ENCODE measurements at places on chromosomes 2 and 18. TPM values are rescaled to one million over a fixed set of nuclear protein-coding genes. Genes with fewer than 3 reads are reported as not detected.

Gene NTSR2
- total RNA-seq: not detected

Gene SEPTIN10
- 51.7 TPM for total RNA-seq

Gene MREG
- total RNA-seq: 1.6 TPM

Gene ABCB11
- 0.12 TPM for total RNA-seq

Gene REG3A
- total RNA-seq: 0.30 TPM

Gene FBXO41
- 5.8 TPM for total RNA-seq

Gene TSPYL6
- total RNA-seq: not detected

Gene TLX2
- not detected for total RNA-seq

Gene CDK5R2
- 0.06 TPM for total RNA-seq

Gene ZNF397
- 21.5 TPM for total RNA-seq

Gene IL37
- not detected for total RNA-seq

Gene SLC30A3
- total RNA-seq: 75.1 TPM

Gene RHOB
- total RNA-seq: 92.1 TPM

Gene ASB18
- not detected for total RNA-seq

Gene CFAP65
- 0.07 TPM for total RNA-seq

Gene RAB6C
- not detected for total RNA-seq

Gene CRYGD
- not detected for total RNA-seq

Gene NBEAL1
- total RNA-seq: 16.0 TPM

Gene FBXO48
- total RNA-seq: 0.46 TPM

Gene PROC
- total RNA-seq: not detected

Gene NYAP2
- not detected for total RNA-seq

Gene CHRNG
- not detected for total RNA-seq

Gene FAM124B
- 0.30 TPM for total RNA-seq

Gene GBX2
- total RNA-seq: not detected

Gene CRYBA2
- total RNA-seq: not detected

Gene PAIP2B
- 15.1 TPM for total RNA-seq

Gene CABYR
- 0.99 TPM for total RNA-seq

Gene ANKRD36
- 72.7 TPM for total RNA-seq

Gene CRYGC
- total RNA-seq: not detected

Gene ERFE
- 1.5 TPM for total RNA-seq

Gene C2orf80
- not detected for total RNA-seq

Gene IL1F10
- total RNA-seq: not detected

Gene SNORC
- total RNA-seq: 3.8 TPM

Gene C1QL2
- total RNA-seq: 0.30 TPM

Gene GATA6
- total RNA-seq: 182 TPM

Gene ANKRD62
- total RNA-seq: not detected

Gene BUB1
- 64.2 TPM for total RNA-seq

Gene ELOA2
- not detected for total RNA-seq

Gene COL4A4
- 0.14 TPM for total RNA-seq

Gene EFR3B
- 12.9 TPM for total RNA-seq

Gene PER2
- 3.9 TPM for total RNA-seq

Gene MALL
- total RNA-seq: not detected

Gene NRBP1
- 122 TPM for total RNA-seq

Gene TEX44
- not detected for total RNA-seq

Gene C18orf54
- 2.5 TPM for total RNA-seq

Gene SCTR
- total RNA-seq: 0.09 TPM

Gene GALNT3
- total RNA-seq: 0.39 TPM

Gene DRC1
- not detected for total RNA-seq

Gene OBSL1
- 746 TPM for total RNA-seq

All from cardiac muscle cell (in vitro differentiated cells and primary cell).